ENCODE measurements at places on chromosomes 1 and 21.

DNA sequence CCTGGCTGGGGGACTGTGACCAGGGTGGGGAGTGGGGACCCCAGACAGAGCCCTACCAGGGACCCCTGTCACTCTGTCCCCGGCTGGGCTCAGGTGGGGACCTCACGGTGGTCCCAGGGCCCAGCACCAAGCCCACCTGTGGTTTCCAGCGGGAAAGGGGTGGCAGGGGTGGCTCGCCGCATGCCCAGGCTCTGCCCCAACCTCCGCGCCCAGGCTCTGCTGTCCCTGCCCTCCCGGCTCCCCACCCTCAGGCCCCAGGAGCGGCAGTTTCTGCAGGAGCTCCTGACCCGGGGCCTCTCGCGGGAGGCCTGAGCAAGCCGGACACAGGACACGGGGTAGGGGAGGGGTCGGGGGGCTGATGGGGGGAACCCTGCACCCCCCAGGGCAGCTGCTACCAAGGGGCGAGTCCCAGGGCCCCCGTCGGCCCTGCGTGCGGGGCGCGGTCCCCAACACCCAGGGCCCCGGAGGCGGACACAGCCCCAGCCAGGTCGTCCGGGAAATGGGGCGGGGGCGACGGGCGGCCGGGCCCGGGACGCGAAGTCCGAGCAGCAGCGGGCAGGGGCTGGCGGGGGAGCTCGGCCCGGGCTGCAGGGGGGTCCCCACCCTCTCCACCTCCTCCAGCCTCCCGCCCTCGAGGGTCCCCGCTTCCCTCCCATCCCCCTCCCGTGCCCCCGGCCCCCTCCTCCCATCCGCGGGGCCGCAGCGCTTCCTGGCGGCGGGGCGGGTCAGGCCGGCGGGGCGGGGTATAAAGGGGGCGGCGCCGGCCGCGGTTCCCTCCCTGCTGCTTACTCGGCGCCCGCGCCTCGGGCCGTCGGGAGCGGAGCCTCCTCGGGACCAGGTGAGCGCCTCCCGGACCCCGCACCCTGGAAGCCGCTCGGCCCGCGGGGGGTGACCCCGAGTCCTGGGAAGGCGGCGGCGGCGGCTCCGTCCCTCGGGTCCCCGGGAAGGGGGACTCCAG is at the start of gene COL6A2:
Gene COL6A2 (plus strand): TSS at position 777 of the 958 bp plus-strand sequence.
- peak; percentile 67 for DNase-seq

GRCh38 chr1:4418021-4418420 is 236.4 kb upstream of the AJAP1 start:
- no peak for DNase-seq

- peak; percentile 100 for DNase-seq
Measured at GRCh38 chr1:185646202-185646683, 87.9 kb upstream of the HMCN1 start.

DNA sequence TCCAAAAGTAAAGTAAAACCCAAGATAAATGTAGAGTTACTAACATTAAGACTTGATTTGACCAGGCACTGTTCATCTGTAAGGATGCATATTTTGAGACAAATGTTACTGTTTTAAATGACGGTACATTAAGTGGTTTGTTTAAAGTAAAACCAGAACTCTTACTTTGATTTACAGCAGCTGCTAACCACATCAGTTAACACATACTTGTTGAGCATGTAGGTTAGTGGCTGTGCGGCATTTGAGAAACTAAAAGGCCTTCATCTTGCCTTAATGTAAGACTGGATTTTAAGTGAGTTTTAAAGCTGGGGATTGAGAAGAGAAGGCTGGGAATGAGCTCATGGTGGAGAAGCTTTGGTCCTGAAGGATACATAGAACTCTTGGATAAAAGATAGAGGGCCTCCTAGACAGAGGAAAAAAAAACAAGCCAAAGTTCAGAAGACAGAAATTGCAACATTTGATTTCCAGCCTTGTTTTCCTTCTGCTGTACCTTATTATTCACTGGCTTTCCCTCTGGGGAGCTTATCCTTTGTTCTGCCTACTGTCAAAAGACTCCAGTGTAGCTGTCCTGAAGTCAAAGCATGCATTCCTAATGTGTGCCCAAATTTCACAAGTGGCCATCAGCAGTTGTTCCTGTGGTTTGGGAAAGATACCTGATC is 66.6 kb downstream of the MTR start:
- no peak for DNase-seq

GRCh38 chr1:116340506-116341231 is 32.4 kb upstream of the ATP1A1 start:
- DNase-seq = peak; percentile 38

- no peak for DNase-seq
Measured at GRCh38 chr1:39508266-39508665, 16.8 kb downstream of the BMP8A start.

DNA sequence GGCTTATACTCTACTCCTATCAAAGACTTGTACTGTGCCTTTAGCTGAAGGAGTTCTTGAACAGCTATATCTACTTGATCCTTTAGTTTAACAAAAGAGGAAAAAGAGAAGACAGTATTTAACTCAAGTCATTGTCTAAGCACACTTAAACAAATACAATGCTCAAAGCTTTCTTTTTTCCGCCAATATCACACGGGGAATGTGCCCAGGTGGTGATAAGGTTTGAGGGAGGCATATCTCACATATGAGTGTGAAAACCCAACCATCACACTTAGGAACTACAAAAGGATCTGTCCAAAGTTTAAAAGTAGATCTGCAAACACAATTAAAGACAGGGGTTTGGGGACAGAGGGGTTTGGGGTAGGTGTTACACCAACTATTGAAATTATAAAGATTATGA is 59.0 kb upstream of the SLC30A10 start:
- DNase-seq = no peak

DNA sequence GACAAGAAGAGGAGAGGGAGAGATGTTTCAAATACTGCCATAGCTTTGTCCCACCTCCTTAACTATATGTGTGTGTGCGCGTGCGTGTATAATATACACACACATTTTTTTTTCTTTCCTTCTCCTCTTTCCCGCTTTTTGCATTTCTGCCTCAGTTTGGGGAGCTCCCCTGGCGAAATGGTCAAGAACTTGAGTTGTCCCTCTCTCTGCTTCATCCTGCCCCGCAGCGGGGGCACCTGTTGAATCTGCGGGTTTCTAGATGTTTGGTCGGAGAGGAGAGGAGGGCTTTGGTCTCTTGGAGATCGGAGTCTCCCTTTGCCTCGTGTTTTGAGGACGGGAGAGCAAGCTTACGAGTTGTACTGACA is 504 bp downstream of the SCCPDH start:
- peak; percentile 45 for DNase-seq

GRCh38 chr1:54254055-54254454 is 54.1 kb downstream of the MRPL37 start:
- peak; percentile 71 for DNase-seq

- DNase-seq = peak; percentile 41
Measured at GRCh38 chr1:25001125-25001915, 71.2 kb upstream of the RUNX3 start.

DNA sequence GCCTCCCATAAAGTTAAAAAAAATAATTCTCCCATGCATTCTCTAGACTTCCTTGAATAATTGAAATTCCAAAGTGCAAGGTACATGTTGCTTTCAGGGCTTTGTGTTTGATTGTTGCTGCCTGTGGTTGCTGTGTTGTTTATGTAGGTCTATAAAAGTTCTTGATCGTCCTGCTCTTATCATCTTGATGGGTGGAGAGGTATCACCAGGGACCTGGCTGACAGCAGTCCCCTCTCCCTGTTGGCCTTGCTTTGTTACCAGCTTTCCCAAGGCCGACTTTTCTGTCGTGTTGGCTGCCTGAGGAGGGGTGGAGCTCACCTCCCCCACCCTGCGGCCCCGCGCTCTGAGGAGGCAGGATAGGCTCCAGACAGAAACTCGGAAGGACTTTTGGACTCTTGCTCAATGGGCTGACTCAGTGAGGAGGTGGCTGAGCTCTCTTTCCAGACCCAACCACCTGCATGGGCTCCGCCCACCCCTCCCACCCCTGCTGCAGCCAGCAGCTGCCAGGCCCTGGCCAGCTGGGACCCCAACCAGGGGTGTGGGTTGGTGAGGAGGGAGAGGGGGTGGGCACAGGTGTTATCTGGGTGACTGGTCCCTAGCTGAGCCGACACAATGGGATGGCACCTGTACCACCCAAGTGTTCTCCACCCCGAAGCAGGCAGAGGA is 2.0 kb downstream of the INAVA start:
- DNase-seq = peak; percentile 78

GRCh38 chr1:171999756-172000155 is 158.5 kb downstream of the DNM3 start:
- DNase-seq = peak; percentile 83

DNA sequence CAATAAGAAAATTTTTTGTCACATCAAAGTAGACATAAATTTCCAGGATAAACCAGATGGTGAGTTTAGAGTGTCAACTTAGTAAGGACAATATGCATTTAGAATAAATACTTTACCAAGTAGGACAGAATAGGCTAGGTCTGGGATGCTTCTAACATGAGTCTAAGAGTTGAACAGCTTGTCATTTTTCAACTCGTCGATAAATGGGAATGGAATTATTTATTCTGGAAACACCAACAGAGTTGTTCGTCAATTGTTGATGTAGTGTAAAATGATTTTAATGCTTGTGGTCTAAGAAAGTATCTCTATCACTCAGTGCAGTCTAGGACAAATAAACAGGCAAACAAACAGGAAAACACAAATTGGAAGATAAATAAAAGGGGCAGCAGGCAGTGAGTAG is 358.4 kb upstream of the ST6GALNAC5 start:
- no peak for DNase-seq

DNA sequence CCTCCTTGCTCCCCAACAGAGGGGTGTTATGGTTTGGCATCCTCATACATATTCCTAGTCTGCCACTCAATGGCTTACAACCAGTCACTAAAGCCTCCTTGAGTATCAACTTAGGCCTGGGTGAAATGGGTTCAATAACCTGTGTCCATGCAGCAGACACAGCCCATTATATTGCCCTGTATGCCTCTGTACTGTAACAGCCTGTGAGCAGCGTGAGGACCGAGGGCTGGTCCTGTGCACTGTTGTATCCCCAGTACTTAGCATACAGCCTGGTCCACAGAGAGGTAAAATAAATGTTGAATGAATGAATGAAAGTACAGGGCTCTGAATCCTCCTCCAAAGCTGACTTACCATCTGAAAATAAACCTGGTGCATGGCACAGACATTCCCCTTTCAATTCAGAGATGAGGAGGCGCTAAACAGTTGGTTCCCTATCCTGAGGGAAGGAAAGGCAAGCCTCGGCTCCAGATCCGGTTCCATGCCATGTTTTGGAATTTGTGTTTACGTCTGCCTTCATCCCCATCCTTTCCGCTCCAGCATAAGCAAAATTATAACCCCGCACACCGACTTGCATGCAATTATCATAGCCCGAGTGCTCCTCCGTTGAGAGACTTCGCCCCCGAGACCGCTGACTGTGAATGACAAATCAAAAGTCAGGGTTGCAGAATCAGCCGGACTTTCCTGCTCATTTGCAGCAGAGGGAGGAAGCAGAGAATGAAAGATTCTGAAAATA is 45.0 kb upstream of the DNAJC6 start:
- DNase-seq = peak; percentile 84

GRCh38 chr1:67823615-67824014 is 9.7 kb downstream of the GNG12 start:
- no peak for DNase-seq

DNA sequence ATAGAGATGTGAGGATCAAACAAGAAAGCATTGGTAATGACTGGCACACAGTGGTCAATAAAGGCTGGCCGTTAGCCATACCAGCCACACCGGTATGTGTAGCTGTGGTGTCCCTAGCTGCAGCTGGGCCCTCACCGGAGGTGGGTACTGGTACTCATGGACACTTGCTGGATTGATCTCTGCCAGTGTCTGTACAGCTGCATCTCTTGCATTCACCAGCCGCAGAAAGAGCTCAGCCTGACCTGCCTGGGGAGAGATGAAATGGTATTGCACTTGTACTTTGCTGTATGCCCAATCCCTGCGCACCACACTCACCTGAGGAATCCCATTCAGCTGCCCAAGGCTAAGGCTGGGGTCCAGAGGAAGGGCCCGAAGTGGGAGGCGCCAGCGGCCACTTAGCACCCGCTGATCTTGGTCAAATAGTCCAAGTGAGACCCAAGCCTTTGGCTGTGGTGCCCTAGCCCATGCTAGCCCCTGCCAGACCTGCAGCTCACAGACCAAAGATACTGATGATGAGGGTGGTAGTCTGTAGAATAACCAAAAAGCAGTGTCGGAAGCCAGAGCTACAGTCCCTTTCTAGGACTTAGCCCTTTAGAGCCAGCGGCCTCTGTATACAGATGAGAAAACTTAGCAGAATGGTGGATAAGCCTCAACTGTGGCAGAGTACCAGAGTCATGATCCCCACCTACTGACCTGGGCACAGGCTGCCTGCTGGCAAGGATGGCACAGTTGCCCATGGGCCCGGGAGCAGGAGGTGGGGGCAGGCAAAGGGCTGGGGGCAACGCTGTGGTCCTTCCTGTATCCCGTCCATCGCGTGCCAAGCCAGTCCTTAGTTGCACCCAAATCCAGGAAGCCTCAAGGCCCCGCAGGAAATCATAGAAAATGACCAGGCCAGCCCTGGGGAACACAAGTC is 3.0 kb downstream of the CCDC17 start:
- DNase-seq = no peak
